ENCODE measurements at places on chromosomes 6 and 20. TPM values are rescaled to one million over a fixed set of nuclear protein-coding genes. Genes with fewer than 3 reads are reported as not detected.
A peak's percentile ranks its signal among the peaks of the same experiment; 100 is the strongest.

The SNAP91 gene
- not detected for total RNA-seq

The GINS1 gene
- total RNA-seq = 22.4 TPM

The CPXM1 gene
- 4.0 TPM for total RNA-seq

The SIRPD gene
- total RNA-seq = not detected

DNA sequence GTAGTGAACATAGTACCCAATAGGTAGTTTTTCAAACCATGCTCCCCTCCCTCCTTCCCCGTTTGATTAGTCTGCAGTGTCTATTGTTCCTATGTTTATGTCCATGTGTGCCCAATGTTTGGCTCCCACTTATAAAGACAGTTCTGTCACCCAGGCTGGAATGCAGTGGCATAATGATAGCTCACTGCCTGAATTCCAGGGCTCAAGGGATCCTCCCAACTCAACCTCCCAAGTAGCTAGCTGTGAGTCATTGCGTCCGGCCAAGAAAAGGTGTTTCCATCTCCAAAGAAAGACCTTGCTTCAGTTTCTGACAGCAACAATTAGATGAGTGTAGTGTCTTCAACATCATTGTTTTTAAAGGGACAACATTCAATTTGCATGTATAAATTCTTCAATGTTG, 131.1 kb upstream of the CEP162 start:
- no peaks in the 10 kb centered on the region for H3K4me1 ChIP-seq
- DNase-seq = no peak
- no peaks in the 10 kb centered on the region for H3K27me3 ChIP-seq
- H3K27ac ChIP-seq = no peak overlapping the region
- H3K4me3 ChIP-seq = no peak overlapping the region
- H3K36me3 ChIP-seq = no peaks in the 10 kb centered on the region

DNA sequence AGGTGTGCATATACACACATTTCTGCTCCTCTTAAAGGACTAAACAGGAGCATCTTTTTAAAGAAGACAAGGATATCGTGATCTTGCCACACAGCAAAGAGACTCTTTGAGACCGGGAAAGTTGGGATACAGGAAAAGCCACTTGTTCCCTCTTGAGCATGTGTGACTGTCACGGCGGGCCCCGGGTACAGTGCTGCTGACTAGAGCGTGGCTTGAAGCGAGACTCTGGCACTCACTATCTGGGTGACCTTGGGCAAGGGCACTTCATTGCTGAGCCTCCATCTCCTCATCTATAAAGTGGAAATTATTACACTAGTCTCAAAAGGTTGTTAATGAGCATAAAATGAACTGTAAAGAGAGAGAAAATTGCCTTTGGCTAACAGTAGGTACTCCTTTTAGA, 713.9 kb downstream of the PTPRT start:
- no peak overlapping the region for H3K27ac ChIP-seq
- DNase-seq = no peak
- no peaks in the 10 kb centered on the region for H3K4me1 ChIP-seq
- peaks cover 1% of the 10 kb centered on the region for H3K36me3 ChIP-seq

- H3K4me3 ChIP-seq = no peak overlapping the region
- H3K36me3 ChIP-seq = no peaks in the 10 kb centered on the region
- H3K27ac ChIP-seq = no peak overlapping the region
- H3K4me1 ChIP-seq = no peaks in the 10 kb centered on the region
- no peaks in the 10 kb centered on the region for H3K27me3 ChIP-seq
- no peak for DNase-seq
Measured at GRCh38 chr6:74320715-74321114, 624.7 kb downstream of the CD109 start.

DNA sequence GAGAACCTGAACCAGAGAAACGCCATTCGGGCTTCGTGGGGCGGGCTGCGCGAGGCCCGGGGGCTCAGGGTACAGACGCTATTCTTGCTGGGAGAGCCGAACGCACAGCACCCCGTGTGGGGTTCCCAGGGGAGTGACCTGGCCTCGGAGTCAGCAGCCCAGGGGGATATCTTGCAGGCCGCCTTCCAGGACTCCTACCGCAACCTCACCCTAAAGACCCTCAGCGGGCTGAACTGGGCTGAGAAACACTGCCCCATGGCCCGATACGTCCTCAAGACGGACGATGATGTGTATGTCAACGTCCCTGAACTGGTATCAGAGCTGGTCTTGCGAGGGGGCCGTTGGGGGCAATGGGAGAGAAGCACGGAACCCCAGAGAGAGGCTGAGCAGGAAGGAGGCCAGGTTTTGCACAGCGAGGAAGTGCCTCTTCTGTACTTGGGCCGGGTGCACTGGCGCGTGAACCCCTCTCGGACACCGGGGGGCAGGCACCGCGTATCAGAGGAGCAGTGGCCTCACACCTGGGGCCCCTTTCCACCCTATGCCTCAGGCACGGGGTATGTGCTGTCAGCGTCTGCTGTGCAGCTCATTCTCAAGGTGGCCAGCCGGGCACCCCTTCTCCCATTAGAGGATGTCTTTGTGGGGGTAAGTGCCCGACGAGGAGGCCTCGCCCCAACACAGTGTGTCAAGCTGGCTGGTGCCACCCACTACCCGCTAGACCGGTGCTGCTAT, 904 bp downstream of the B3GALT4 start:
- H3K4me1 ChIP-seq = peaks cover 57% of the 10 kb centered on the region
- peaks cover 16% of the 10 kb centered on the region for H3K36me3 ChIP-seq
- peak overlapping the region; percentile 89 for H3K27ac ChIP-seq
- no peaks in the 10 kb centered on the region for H3K27me3 ChIP-seq
- DNase-seq = peak; percentile 44
- peak overlapping the region; percentile 94 for H3K4me3 ChIP-seq

GRCh38 chr6:15106958-15107643, 138.8 kb upstream of the JARID2 start:
- no peak overlapping the region for H3K4me3 ChIP-seq
- H3K36me3 ChIP-seq = no peaks in the 10 kb centered on the region
- H3K4me1 ChIP-seq = peaks cover 10% of the 10 kb centered on the region
- H3K27ac ChIP-seq = no peak overlapping the region
- H3K27me3 ChIP-seq = no peaks in the 10 kb centered on the region

- H3K4me3 ChIP-seq = no peak overlapping the region
- peaks cover 30% of the 10 kb centered on the region for H3K27me3 ChIP-seq
- H3K27ac ChIP-seq = no peak overlapping the region
- no peak for DNase-seq
- H3K4me1 ChIP-seq = no peaks in the 10 kb centered on the region
- H3K36me3 ChIP-seq = no peaks in the 10 kb centered on the region
Measured at GRCh38 chr6:107561306-107561705, 71.4 kb downstream of the SOBP start.

The TTBK1 gene
- 1.2 TPM for total RNA-seq

- peaks cover 27% of the 10 kb centered on the region for H3K4me1 ChIP-seq
- H3K27ac ChIP-seq = no peak overlapping the region
- H3K36me3 ChIP-seq = no peaks in the 10 kb centered on the region
- no peaks in the 10 kb centered on the region for H3K27me3 ChIP-seq
Measured at GRCh38 chr6:104604685-104605084, 255.0 kb downstream of the HACE1 start.

DNA sequence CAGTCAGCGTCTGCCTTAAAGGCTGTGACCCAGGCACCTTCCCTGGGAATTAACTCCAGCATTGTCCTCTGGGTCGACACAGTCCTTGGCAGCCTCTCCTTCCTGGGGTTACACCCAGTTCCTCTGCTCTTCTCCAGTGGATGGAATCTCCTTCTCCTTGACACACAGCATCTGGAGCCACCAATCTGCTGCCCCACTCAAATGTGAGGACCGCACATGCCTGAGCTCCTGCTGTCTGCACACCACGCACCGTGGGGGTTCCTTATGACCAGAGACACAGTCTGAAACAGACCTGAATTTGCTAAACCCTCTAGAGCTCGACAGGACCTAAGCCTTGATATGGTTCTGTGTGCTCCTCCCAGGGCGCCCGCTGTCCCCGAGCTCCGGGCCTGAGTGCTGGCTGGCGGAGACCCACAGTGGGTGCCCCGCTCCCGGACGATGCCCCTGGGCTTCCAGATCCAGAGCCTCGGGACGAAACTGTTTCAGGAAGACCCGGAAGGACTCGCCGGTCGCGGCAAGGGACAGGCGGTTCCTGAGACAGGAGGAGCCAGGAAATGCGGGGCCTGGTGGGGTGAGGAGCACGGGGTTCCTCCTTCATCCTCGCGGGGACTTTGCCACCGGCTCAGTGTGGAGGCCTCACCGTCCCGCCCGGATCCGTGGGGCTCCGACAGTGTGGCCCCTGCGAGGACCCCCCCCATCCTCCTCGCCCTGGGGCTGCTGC, 2.5 kb upstream of the RAET1G start:
- peaks cover 34% of the 10 kb centered on the region for H3K4me1 ChIP-seq
- H3K4me3 ChIP-seq = peak overlapping the region; percentile 76
- no peak overlapping the region for H3K27ac ChIP-seq

- H3K4me1 ChIP-seq = peaks cover 64% of the 10 kb centered on the region
- peak overlapping the region; percentile 95 for H3K27ac ChIP-seq
- H3K4me3 ChIP-seq = peak overlapping the region; percentile 82
- H3K36me3 ChIP-seq = peaks cover 3% of the 10 kb centered on the region
- peak; percentile 61 for DNase-seq
Measured at GRCh38 chr6:16420715-16421461, 182.5 kb downstream of the GMPR start.

DNA sequence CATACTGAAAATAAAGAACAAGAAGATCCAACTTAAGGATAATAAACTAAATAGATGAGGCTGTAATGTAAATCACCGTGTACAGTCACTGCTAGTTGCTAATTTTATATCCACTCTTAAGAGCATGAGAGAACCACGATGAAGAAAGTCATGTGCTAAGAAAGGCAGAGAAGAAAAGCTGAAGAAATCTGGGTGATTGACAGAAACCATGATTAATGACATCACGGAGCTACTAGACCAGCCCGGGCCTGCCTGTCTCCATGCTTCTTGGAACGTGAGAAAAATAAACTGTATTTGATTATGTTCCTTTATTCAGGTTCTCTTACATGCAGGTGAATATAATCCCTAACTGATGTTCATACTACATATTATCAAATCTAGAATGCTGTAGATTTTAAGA, 84.2 kb upstream of the E2F3 start:
- no peak overlapping the region for H3K27ac ChIP-seq
- no peak overlapping the region for H3K4me3 ChIP-seq
- H3K27me3 ChIP-seq = no peaks in the 10 kb centered on the region
- peaks cover 15% of the 10 kb centered on the region for H3K4me1 ChIP-seq
- H3K36me3 ChIP-seq = peaks cover 2% of the 10 kb centered on the region

The FOXF2 gene
- total RNA-seq = not detected

- H3K4me1 ChIP-seq = peaks cover 67% of the 10 kb centered on the region
- peak; percentile 68 for DNase-seq
- peak overlapping the region; percentile 87 for H3K4me3 ChIP-seq
- H3K36me3 ChIP-seq = no peaks in the 10 kb centered on the region
- peak overlapping the region; percentile 100 for H3K27ac ChIP-seq
- H3K27me3 ChIP-seq = no peaks in the 10 kb centered on the region
Measured at GRCh38 chr6:26021001-26021349, 58.4 kb downstream of the TRIM38 start.

GRCh38 chr20:63525971-63526370, 5.4 kb downstream of the PPDPF start:
- peaks cover 6% of the 10 kb centered on the region for H3K27me3 ChIP-seq
- H3K27ac ChIP-seq = peak overlapping the region; percentile 31
- no peak overlapping the region for H3K4me3 ChIP-seq
- H3K4me1 ChIP-seq = peaks cover 32% of the 10 kb centered on the region
- H3K36me3 ChIP-seq = peaks cover 17% of the 10 kb centered on the region

The PTCRA gene
- not detected for total RNA-seq

The RSPO4 gene
- 0.12 TPM for total RNA-seq

The BMP7 gene
- 0.31 TPM for total RNA-seq

The FRMD1 gene
- total RNA-seq = 0.09 TPM

The CFAP61 gene
- total RNA-seq = not detected

The CLPSL2 gene
- total RNA-seq = not detected

DNA sequence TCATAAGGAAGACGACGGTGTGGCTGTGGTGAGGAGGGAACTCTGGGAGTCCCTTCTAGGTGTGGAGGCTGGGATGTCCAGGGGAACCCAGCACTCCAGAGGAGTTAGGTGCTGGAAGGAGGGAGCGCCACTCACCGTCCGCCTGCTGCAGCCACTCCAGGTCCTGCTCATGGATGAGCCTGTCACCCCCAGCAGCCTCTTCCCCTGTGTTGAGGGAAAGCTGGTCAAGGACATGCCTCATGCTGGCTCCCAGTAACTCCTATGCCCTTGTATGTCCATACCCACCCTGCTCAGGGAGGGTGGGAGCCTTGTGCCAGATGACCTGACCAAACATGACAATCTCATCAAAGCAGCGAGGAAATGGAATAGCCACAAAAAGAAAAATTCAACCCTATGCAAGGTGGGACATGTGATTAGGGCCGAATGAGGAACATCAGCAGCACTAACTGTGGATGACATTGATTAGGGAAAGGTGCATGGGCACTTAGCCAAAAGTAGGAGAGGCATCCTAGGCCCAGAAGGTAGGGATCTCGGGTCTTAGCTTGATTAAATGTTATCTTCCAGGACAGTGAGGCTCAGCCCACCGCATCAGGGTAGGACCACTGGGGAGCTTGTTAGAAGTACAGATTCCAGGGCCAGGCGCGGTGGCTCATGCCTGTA, 3.0 kb downstream of the DNPH1 start:
- H3K36me3 ChIP-seq = peaks cover 13% of the 10 kb centered on the region
- H3K4me3 ChIP-seq = no peak overlapping the region
- H3K27ac ChIP-seq = peak overlapping the region; percentile 19
- H3K27me3 ChIP-seq = no peaks in the 10 kb centered on the region
- no peak for DNase-seq

The DDX39B gene
- total RNA-seq = 567 TPM

The SLC22A16 gene
- not detected for total RNA-seq

DNA sequence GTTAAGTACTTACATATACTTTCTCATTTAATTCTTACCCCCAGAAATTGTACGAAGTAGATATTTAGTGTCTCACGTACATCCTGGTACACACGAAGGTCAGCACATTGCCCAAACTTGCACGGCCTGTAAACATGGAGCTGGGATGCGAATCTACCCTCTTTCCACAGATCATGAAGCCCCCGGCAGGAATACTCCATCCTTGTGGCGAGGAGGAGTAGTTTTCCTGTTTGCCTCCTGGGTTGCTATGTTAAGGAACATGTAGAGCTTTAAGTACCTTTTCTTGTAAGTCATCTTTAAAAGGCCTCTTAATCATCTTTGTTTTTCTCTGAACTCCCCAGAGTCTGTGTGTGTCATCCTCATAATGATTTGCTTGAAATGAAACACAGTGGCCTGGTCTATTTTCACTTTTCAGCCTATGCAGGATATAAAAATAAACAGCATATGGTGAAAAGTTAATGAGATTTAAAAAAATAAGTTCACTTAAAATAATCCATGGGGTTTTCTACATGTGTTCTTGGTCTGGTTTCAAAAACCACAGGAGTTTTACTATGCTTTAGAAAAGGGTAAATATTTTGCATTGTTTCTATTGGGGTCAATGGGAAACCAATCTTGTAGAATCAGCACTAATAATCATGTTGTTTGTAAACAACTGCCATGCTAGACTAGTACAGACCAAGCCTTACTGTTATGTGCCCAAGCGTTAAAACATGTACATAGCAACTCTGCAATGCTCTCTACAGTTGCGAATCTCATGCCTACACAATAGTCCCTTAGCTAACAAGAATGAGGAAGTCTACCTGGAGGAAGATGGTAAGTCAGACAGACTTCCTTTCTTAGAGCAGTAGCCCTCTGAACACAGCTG, 9.3 kb upstream of the ARID1B start:
- H3K27me3 ChIP-seq = no peaks in the 10 kb centered on the region
- H3K36me3 ChIP-seq = no peaks in the 10 kb centered on the region
- DNase-seq = no peak
- peaks cover 11% of the 10 kb centered on the region for H3K4me1 ChIP-seq
